ENCODE measurements at places on chromosomes 13 and 19. TPM values are rescaled to one million over a fixed set of nuclear protein-coding genes. Genes with fewer than 3 reads are reported as not detected.
A peak's percentile ranks its signal among the peaks of the same experiment; 100 is the strongest.

GRCh38 chr13:35763782-35764123 lies 287.3 kb upstream of the MAB21L1 start:
- DNase-seq = peak; percentile 22

Gene GJB6
- not detected for total RNA-seq

Gene ZFP28
- total RNA-seq = 4.9 TPM

Gene KIR2DL3
- total RNA-seq = not detected

All from left ventricle myocardium superior (tissue), 1 donor.